Activated T-helper 9 cell treated with anti-CD3 and anti-CD28 coated beads, Interleukin-2, amount 50 U/mL, for 16 hours (primary cell): ENCODE measurements at places on chromosomes 16 and 17.
A peak's percentile ranks its signal among the peaks of the same experiment; 100 is the strongest.

GRCh38 chr16:23024044-23024443 is 125.2 kb downstream of the USP31 start:
- no peak for DNase-seq

- DNase-seq, result no peak
These were observed 26.7 kb downstream of the CDK5RAP3 start for GRCh38 chr17:47997586-47997985.

DNA sequence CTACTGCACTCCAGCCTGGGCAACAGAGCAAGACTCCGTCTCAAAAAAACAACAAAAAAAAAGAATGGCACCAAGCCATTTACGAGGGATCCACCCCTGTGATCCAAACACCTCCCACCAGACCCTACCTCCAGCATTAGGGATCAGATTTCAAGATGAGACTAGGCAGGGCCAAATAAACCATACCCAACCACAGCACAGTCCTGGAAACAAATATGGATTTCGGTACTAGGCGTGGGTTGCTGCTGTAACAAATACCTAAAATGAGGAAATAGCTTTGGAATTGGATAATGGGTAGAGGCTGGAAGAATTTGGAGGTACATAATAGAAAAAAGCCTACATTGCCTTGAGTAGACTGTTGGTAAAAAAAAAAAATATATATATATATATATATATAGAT is 49.1 kb downstream of the MMP15 start:
- no peak for DNase-seq

GRCh38 chr16:49021136-49021535 is 260.5 kb downstream of the CBLN1 start:
- DNase-seq, result no peak

- no peak for DNase-seq
These were observed 122.6 kb upstream of the HS3ST2 start for GRCh38 chr16:22691335-22691734.

DNA sequence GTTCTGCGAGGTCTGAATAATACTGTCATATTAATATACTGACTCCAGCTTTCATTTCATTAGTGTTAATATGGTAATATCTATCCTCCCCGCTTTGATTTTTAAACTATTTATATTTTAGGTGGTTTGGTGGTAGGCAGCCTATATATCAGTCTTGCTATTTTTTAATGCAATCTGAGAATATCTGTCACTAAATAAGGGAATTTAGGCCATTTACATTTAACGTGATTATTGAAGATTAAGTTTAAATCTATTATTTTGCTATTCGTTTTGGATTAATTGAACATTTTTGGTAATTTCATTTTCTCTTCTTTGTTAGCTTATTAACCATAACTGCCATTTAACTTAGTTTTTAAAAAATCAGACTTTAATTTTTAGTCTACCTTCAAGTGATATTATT is 247.7 kb upstream of the PMFBP1 start:
- DNase-seq, result no peak

DNA sequence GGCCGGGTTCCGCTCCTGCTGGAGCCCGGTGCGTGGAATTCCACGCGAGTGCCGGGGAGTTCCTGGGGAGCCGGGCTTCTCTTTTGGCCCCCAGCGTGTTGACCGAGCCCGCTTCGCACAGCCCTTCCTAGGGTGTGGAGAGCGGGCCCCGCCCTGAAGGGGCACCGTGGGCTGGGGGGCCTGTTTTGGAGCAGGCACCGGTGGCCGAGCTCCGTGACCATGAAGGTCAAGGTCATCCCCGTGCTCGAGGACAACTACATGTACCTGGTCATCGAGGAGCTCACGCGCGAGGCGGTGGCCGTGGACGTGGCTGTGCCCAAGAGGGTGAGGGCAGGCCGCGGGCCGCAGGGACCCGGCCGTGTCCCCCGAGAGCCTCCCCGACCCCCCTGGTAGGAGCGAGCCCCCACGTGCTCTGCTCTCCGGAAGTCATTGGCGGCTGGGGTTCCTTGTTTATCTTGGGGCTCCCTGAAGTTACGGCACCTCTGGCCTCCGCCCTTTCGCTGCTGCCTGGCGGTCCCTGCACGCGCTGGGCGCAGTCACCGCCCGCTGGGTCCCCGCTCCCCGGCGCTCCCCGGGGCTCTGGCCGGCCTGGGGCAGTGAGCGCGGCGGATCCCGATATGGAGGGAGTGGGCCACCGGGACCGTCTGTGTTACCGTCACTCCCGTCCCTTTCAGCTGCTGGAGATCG is 528 bp downstream of the HAGHL start:
- DNase-seq, result no peak

DNA sequence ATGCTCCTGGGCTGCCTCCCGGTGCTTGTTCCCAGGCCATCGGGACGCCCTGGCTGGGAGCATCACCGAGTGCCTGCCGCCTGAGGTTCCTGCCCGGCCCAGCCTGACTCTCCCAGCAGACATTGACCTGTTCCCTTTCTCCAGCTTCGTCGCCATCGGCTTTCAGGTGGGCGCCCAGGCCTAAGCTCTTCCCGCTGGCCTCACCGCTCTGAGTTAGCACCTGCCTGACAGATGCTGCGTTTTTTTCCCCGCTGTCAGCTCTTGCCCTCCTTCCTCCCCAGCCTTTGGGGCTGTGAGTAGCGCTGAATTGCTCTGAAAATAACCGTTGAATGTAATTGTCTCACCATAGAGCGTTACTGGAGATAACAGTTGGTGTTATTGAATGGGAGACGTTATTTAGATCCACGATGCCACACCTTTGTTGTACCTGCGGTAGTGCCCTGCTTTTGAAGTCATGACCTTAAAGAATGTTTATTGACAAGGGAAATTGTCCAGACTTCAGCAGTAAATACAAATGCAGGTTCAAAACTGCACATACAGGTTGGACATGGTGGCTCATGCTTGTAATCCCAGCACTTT is 21.3 kb upstream of the SMIM5 start:
- no peak for DNase-seq

DNA sequence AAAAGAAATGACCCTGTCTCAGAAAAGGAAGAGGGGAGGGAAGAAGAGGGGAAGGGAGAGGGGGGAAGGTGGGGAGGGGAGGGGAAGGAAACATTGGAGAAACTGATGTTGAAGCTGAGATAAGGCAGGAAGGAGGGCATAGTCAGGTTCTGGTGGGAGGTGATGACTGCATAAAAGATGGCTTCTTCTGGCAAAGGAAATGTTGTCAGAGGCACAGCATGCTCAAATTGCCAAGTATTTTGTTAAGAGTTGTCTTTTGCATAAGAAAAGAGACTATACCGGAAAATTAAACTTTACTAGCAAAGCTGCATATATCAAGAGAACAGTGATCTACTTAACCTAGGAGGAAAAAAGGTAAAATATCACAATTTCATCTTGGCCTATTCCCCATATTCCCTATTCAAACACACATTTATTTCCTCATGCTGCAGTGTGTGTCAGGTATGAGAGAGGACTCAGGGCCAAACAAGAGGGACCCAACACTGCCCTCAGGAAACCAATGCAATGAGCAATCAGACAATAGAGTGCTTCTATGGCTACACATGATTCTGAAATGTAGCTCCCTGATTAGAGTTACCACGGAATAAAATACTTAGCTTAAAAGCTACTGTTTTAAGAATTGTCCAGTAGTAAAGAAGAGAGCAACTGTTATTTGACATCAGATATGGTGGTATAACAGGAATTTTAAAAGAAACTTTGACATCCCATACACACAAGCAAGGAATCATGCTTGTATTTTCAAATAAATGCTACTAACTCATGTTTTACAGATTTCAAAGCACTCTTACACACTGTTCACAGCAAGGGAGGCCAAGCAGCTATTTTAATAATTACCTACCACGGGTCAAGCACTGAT is 80.9 kb downstream of the PARN start:
- DNase-seq, result no peak

GRCh38 chr17:30421592-30421991 is 42.9 kb downstream of the CPD start:
- DNase-seq, result no peak

DNA sequence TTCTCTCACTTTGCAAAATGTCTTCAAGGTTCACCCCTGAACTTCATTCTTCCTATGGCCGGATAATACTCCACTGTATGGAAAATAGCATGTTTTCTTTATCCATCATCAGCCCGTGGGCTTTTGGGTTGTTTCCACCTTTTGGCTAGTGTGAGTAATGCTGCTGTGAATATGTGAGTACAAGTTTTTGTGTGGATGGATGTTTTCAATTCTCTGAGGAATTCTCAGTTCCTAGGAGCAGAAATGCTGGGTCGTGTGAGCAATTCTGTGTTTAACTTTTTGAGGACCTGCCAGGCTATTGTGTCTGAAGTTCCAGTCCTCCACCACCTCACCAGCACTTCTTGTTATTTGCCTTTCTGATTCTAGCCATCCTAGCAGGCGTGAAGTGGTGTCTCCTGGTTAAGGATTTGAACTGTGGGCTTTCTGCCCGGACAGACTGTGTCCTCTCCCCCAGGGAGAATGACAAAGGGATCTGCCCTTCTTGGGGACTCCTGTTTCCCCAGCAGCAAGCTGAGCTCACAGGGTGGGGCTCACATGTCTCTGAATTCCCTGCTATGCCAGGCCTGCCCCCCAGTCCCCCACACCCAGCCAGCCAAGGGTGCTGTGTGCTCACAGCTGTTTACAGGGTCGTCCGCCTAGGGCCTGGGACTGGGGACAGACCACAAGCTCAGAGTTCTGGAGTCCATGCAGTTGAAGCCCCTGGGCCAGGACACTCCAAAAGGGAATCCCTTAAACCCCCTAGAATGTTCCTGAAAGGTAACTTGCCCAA is 92.2 kb upstream of the CIBAR2 start:
- DNase-seq, result no peak

GRCh38 chr16:29899516-29900101 is at the start of gene SEZ6L2:
Gene SEZ6L2 (minus strand): TSS chr16:29899550. CDS start chr16:29899019, 531 bp downstream.
- DNase-seq, result peak; percentile 61

- peak; percentile 76 for DNase-seq
These were observed at the start of the genes EME1 and MRPL27 for GRCh38 chr17:50372758-50373556. Gene EME1 (plus strand): TSS chr17:50373229. CDS start chr17:50375209, 1,980 bp downstream. Gene MRPL27 (minus strand): TSS chr17:50373184. CDS start chr17:50373170, 14 bp downstream.

DNA sequence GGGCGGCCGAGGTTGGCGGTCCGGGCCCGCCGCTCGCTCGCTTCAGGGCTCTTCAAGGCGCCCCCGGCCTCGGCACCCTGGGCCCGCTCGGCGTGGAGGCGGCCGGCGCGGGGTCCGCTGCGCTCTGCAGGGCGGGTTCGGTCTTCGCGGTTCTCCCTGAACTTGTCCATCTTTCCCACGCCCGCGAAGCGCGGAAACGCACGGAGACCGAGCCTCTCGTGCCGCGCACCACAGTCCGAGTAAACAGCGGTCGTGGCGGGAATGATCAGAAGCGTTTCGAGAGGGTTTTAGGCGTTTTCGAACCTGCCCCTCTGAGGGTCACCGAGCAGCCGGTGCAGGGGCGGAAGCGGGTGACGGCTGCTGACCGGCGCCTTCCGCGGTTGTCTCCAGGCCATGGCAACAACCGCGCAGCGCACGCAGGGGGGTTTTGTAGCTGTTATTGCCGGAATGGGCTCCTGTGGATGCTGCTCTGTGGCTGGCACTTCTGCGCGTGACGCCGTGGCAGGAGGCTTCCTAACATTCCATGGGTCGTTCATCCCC is 414 bp downstream of the NARF start:
- no peak for DNase-seq

- no peak for DNase-seq
These were observed 770 bp downstream of the CCNF start for GRCh38 chr16:2429771-2430663.

- no peak for DNase-seq
These were observed 85.3 kb upstream of the LGALS9 start for GRCh38 chr17:27545562-27546229.

DNA sequence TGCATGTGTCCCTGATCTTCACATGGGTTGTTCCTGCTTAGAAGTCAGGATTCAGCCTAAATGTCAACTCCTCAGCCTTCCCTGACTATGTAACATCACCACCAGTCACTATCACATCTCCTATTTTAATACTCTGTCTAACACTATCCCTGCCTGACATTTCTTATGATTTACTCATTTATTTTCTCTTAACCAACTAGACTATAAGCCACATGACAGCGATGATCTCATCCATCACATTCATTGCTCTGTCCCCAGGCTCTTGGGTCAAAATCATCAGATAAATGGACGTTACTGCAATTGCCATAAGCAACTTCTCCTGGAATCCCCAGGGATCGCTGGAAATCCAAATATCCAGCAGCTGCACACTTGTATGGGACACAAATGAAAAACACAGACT is 15.7 kb downstream of the CDRT4 start:
- no peak for DNase-seq

- DNase-seq, result no peak
These were observed 520.9 kb upstream of the CDH5 start for GRCh38 chr16:65845466-65846209.

DNA sequence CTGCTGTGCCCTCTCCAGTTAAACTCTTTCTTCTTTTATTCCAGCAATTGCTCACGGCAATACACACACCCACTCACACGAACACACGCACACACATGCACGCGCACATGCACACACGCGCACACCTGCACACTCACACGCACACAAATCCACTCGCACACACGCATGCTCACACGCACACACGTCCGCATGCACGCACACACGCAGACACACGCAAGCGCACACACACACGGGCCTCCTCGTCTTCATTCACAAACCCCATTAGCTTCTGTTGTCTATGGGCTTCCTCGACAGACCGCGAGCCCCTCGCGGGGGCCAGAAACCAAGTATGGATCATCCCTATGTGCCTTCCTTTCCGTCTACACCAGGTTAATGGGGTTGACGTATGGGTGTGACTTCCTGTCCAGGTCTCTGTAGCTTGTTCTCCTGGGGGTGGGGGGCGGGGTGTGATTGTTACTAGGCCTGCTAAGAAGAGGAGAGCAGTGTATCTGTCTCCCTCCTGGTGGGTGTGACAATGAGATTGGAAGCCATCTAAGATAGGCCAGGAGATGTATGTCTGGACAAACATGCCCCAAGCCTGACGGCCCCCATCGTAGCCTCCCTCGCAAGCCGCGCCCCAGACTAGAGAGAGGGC is 670 bp upstream of the CTF1 start:
- no peak for DNase-seq

DNA sequence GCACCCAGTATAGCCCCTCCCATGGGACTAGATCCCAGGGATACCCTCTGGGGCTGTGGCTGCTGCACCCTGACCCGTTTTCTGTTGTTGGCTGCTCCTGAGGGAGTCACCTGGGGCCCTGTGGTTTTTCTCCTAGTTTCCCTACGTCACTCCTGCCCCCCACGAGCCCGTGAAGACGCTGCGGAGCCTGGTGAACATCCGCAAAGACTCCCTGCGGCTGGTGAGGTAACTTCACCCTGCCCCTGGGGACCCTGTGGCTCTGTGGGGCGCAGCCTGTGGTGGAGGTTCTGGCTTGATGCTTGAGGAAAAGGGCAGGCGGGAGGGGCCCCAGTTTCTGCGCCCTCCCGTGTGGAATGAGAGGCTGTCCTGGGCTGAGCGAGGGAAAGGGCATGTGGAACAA is 27.2 kb downstream of the MGRN1 start:
- no peak for DNase-seq
